Calu3 (cell line): ENCODE measurements at places on chromosomes 1 and 21. TPM values are rescaled to one million over a fixed set of nuclear protein-coding genes. Genes with fewer than 3 reads are reported as not detected.

GRCh38 chr1:39117899-39118450, 86.5 kb upstream of the MACF1 start:
- H3K4me3 ChIP-seq, result no peak overlapping the region
- no peaks in the 10 kb centered on the region for H3K27me3 ChIP-seq
- no peak overlapping the region for H3K27ac ChIP-seq
- H3K36me3 ChIP-seq, result no peaks in the 10 kb centered on the region
- no peak for DNase-seq

GRCh38 chr1:205179842-205180241, 31.7 kb downstream of the DSTYK start:
- H3K4me1 ChIP-seq, result peaks cover 12% of the 10 kb centered on the region
- no peaks in the 10 kb centered on the region for H3K36me3 ChIP-seq
- no peaks in the 10 kb centered on the region for H3K27me3 ChIP-seq
- H3K27ac ChIP-seq, result no peak overlapping the region
- no peak overlapping the region for H3K4me3 ChIP-seq

DNA sequence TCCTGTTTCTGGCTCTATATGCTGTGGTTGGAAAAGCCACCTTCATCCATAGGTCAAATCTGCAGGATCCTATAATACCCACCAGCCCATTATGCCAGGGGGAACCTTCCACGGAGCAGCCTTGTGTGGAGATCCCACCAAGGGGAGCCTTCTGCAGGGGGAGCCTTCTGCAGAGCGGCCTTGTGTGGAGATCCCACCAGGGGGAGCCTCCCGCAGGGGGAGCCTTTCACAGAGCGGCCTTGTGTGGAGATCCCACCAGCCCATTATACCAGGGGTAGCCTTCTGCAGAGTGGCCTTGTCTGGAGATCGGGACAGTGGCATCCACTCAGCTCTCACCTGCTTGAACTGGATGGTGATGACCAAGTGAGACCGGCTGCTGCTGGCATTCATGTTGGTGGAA, 85.3 kb downstream of the SCCPDH start:
- no peaks in the 10 kb centered on the region for H3K36me3 ChIP-seq
- no peak overlapping the region for H3K4me3 ChIP-seq
- no peaks in the 10 kb centered on the region for H3K4me1 ChIP-seq
- no peak for DNase-seq
- no peak overlapping the region for H3K27ac ChIP-seq
- H3K27me3 ChIP-seq, result peaks cover 32% of the 10 kb centered on the region

DNA sequence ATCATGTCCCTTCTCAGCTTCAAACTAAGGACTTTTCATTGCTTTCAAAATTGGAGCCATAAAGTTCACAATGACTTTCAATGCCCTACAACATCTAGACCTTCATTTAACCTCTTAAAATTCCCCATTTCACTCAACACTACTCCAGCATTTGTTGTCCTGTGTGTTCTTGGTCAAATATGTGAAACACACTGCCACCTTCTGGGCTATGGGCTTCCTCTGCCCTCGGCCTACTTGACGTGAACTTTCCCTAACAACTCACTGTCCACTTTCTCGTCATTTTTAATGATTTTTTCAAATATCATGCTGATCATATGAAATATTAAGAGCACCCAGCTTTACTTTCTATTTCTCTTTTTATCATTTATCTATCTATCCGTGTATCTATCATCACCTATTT, 2018.4 kb downstream of the NCAM2 start:
- H3K27ac ChIP-seq, result no peak overlapping the region
- H3K4me1 ChIP-seq, result no peaks in the 10 kb centered on the region
- no peak for DNase-seq
- no peak overlapping the region for H3K4me3 ChIP-seq

DNA sequence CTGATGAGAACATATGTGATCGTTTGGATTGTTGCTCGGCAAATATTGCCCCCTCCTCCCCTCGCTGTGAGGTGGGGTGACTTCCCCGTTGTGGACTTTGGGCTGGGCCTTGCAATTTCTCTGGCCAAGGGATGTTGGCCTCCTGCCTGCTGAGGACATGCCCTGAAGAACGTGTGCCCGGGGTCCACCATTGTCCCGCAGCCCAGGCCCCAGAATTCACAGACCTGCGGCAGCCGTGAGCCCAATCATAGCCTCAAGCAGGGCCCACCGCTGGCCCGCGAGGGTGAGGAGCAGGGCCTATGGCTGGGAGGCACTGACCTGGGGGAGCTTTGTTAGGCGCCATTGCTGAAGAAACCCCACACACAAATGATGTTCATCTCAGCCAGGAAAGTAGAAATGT, 58.3 kb upstream of the ACTRT2 start:
- H3K27me3 ChIP-seq, result no peaks in the 10 kb centered on the region
- DNase-seq, result no peak
- H3K4me3 ChIP-seq, result no peak overlapping the region

DNA sequence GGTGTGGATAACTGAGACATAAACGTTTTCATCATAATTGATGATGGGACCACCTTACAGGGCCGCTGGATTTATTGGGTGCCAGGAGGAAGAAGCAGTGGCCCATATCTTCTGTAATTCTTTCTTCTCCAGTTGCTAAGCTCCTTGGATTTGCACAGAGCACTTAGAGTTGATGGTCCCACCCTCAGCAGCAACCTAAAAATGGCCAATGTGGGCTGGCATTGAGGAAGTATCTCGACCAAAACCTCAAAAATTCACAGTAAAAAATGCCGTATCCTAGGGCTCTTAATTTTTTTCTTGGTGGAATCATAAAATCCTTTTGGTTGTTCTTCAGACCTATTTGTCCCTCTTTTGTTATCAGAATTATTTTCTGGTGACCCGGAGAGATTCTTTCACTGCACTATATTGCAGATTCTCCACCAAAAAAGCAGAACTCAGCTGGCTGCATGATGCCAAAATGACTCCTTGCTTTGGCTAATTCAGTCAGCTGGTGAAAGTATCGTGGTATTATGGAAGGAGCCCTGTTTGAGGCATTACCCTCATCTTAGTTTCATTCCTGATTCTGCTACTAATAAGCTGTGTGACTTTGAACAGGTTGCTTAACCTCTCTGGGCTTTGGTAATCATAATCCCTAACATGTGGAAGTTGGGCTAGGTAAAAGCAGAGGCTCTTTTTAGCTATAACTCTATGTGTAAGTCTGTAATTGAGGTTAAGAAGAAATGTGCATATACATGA, 27.6 kb downstream of the KIRREL1 start:
- no peak overlapping the region for H3K4me3 ChIP-seq
- no peak for DNase-seq
- H3K27me3 ChIP-seq, result no peaks in the 10 kb centered on the region
- H3K36me3 ChIP-seq, result peaks cover 4% of the 10 kb centered on the region
- peaks cover 78% of the 10 kb centered on the region for H3K4me1 ChIP-seq
- H3K27ac ChIP-seq, result peak overlapping the region; percentile 43

- no peak overlapping the region for H3K4me3 ChIP-seq
- no peak overlapping the region for H3K27ac ChIP-seq
- H3K36me3 ChIP-seq, result no peaks in the 10 kb centered on the region
- no peak for DNase-seq
These were observed 93.3 kb downstream of the SSBP3 start for GRCh38 chr1:54312796-54313316.

DNA sequence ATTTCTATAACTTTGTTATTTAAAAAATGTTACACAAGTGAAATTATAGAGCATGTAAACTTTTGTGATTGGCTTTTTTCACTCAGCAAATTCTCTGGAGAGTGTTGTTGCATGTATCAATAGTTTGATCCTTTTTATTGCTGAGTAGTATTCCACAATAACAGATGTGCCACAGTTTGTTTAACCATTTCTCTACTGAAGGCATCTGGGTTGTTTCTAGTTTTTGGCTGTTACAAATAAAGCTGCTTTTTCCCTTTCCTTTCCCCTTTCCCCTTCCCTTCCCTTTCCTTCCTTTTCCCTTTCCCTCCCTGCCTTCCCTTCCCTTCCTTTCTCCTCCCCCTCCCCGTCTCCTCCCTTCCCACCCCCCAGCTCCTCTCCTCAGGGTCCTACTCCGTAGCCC, 15.9 kb downstream of the TUFT1 start:
- peaks cover 28% of the 10 kb centered on the region for H3K36me3 ChIP-seq
- no peak overlapping the region for H3K4me3 ChIP-seq
- peaks cover 34% of the 10 kb centered on the region for H3K4me1 ChIP-seq
- no peak for DNase-seq
- no peak overlapping the region for H3K27ac ChIP-seq

- H3K27me3 ChIP-seq, result peaks cover 12% of the 10 kb centered on the region
- no peaks in the 10 kb centered on the region for H3K36me3 ChIP-seq
- H3K4me3 ChIP-seq, result no peak overlapping the region
- H3K27ac ChIP-seq, result no peak overlapping the region
- no peaks in the 10 kb centered on the region for H3K4me1 ChIP-seq
These were observed 235.7 kb upstream of the RAB4A start for GRCh38 chr1:229035054-229035747.

DNA sequence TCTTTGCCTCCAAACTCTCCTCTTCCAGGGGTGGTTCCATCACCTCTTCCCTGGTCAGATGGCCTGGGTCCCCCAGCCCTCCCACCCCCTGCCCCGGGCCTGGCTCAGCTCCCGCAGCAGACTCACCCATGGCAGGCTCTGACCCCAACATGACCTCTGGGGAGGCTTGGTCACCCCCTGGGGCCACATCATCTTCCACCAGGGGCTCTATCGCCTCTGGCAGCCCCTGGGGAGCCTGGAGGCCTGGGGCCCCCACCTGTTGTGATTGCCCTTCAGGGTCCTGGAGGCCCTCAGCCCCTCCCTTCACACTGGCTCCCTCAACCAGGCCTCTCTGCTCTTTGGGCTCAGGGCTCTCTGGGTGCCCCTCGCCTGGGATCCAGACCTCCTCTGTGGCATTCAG, 6.4 kb downstream of the NES start:
- peaks cover 9% of the 10 kb centered on the region for H3K36me3 ChIP-seq
- H3K4me1 ChIP-seq, result peaks cover 11% of the 10 kb centered on the region
- no peak overlapping the region for H3K27ac ChIP-seq
- no peak for DNase-seq

GRCh38 chr1:78617615-78618026, 2.6 kb upstream of the IFI44L start:
- peaks cover 9% of the 10 kb centered on the region for H3K36me3 ChIP-seq
- DNase-seq, result peak; percentile 67
- H3K27me3 ChIP-seq, result no peaks in the 10 kb centered on the region
- H3K4me1 ChIP-seq, result peaks cover 30% of the 10 kb centered on the region
- no peak overlapping the region for H3K4me3 ChIP-seq
- H3K27ac ChIP-seq, result no peak overlapping the region

GRCh38 chr1:51963592-51964308, 26.8 kb downstream of the RAB3B start:
- no peak overlapping the region for H3K27ac ChIP-seq
- peaks cover 4% of the 10 kb centered on the region for H3K4me1 ChIP-seq
- no peak overlapping the region for H3K4me3 ChIP-seq
- no peak for DNase-seq

DNA sequence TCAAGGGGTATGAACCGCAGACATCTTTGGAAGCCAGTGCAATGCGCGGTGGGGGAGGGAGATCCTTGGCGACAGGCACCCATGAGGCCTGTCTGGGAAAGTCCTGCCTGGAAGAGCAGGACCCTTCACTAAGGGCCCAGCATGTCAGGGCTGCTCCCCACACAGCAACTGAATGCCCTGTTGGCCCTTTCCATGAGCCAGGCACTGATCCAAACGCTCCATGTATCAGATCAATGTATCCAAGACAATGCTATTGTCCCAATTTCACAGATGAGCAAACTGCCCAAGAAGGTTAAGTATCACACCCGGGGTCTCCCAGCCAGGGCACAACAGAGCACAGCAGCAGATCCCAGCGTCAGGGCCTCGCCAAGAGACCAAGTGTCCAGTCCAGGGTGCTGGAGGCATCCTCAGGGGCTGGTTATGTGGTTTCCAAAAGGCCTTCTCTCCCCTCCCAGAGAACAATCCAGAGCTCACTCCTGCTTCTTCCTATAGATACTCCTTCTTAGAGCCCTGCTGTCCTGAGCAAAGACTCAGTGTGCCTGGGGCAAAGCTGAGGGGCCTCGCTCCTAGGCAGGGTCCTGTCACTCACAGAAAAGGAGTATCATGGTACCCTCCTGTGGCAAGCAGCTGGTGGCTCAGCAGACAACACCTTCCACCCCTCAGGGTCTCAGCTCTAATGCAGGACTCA, 328.0 kb downstream of the NPHP4 start:
- H3K4me3 ChIP-seq, result no peak overlapping the region
- H3K27ac ChIP-seq, result no peak overlapping the region
- peaks cover 39% of the 10 kb centered on the region for H3K27me3 ChIP-seq
- peaks cover 5% of the 10 kb centered on the region for H3K36me3 ChIP-seq

- no peak for DNase-seq
- H3K36me3 ChIP-seq, result no peaks in the 10 kb centered on the region
- H3K27ac ChIP-seq, result no peak overlapping the region
- H3K27me3 ChIP-seq, result peaks cover 77% of the 10 kb centered on the region
- no peaks in the 10 kb centered on the region for H3K4me1 ChIP-seq
- no peak overlapping the region for H3K4me3 ChIP-seq
These were observed 7.5 kb downstream of the FAM163A start for GRCh38 chr1:179750630-179751029.

GRCh38 chr1:12594966-12595756, 22.8 kb downstream of the DHRS3 start:
- peak overlapping the region; percentile 59 for H3K4me3 ChIP-seq
- peaks cover 96% of the 10 kb centered on the region for H3K36me3 ChIP-seq
- no peaks in the 10 kb centered on the region for H3K27me3 ChIP-seq
- H3K4me1 ChIP-seq, result peaks cover 62% of the 10 kb centered on the region
- peak; percentile 76 for DNase-seq

- no peak overlapping the region for H3K4me3 ChIP-seq
- peaks cover 8% of the 10 kb centered on the region for H3K36me3 ChIP-seq
- H3K27me3 ChIP-seq, result no peaks in the 10 kb centered on the region
- H3K27ac ChIP-seq, result no peak overlapping the region
- H3K4me1 ChIP-seq, result peaks cover 15% of the 10 kb centered on the region
- no peak for DNase-seq
These were observed 9.8 kb downstream of the MX2 start for GRCh38 chr21:41371685-41372030.

GRCh38 chr1:223102797-223103533, 40.1 kb downstream of the TLR5 start:
- H3K4me1 ChIP-seq, result peaks cover 8% of the 10 kb centered on the region
- no peak overlapping the region for H3K4me3 ChIP-seq
- H3K27me3 ChIP-seq, result no peaks in the 10 kb centered on the region
- peak; percentile 43 for DNase-seq
- no peak overlapping the region for H3K27ac ChIP-seq

DNA sequence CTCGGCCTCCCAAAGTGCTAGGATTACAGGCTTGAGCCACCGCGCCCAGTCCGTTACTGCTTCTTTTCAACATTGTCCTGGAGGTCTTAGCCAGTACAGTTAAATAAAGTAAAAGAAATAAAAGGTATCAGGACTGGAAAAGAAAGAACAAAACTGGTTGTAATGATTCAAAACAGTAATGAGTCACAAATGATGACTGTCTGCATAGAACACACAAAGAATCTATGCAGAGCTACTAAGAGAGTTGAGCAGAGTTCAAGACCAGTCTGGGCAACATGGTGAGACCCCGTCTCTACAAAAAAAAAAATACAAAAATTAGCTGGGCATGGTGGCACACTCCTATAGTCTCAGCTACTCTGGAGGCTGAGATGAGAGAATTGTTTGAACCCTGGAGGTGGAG, 23.4 kb downstream of the BCAR3 start:
- H3K4me1 ChIP-seq, result peaks cover 16% of the 10 kb centered on the region
- H3K27ac ChIP-seq, result no peak overlapping the region
- H3K36me3 ChIP-seq, result peaks cover 9% of the 10 kb centered on the region
- no peak overlapping the region for H3K4me3 ChIP-seq

Gene BTBD8
- total RNA-seq, result 3.8 and 4.0 TPM in 2 replicates

Gene WDR26
- total RNA-seq, result 84.9 and 85.7 TPM in 2 replicates

Gene ADPRS
- total RNA-seq, result 26.5 and 32.8 TPM in 2 replicates

Gene KPRP
- total RNA-seq, result not detected in 2 replicates

Gene XCL2
- total RNA-seq, result not detected in 2 replicates

Gene TMCC2
- total RNA-seq, result 0.33 and 0.37 TPM in 2 replicates

Gene CRNN
- total RNA-seq, result not detected in 2 replicates

Gene GJB3
- 23.1 and 23.5 TPM in 2 replicates for total RNA-seq

Gene PAPPA2
- 0.05 and 0.14 TPM in 2 replicates for total RNA-seq
